ENCODE measurements at places on chromosomes 2 and 18. TPM values are rescaled to one million over a fixed set of nuclear protein-coding genes. Genes with fewer than 3 reads are reported as not detected.

Gene REV1
- total RNA-seq, result 89.1 TPM

DNA sequence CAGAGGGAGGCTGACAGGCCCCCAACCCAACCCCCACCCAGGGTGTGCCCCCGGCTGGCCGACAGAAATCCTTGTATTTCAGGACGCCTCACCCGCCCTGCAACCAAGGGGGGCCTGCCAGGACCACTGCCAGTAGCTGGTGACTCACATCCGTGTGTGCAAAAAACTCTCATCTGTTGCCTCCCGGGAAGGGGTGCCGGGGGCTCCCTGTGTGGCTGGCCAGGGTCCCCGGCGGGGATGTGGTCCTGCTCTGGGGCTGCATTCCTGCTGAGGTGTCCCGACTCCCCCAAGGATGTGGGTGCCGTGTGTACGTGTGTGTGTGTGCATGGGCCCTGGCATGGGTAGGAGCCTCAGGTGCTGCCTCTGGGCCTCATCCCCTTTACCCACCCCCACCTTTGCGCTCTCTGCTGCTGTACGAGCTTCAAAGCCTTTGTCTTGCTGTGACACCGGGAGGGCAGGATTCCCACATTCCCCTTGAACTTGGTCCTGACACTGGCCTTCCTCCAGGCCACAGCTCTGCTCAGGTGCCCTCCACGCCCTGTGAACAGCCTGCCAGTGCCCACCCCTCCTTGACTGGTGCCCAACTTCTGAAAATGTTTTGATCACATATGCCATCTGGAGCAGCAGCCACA is 226.3 kb upstream of the HDAC4 start:
- no peak overlapping the region for H3K4me3 ChIP-seq
- H3K27ac ChIP-seq, result no peak overlapping the region
- H3K27me3 ChIP-seq, result no peaks in the 10 kb centered on the region
- H3K4me1 ChIP-seq, result no peaks in the 10 kb centered on the region
- no peak for DNase-seq

- H3K4me3 ChIP-seq, result no peak overlapping the region
- H3K4me1 ChIP-seq, result no peaks in the 10 kb centered on the region
These were observed 31.8 kb downstream of the MBD5 start for GRCh38 chr2:148052687-148053086.

DNA sequence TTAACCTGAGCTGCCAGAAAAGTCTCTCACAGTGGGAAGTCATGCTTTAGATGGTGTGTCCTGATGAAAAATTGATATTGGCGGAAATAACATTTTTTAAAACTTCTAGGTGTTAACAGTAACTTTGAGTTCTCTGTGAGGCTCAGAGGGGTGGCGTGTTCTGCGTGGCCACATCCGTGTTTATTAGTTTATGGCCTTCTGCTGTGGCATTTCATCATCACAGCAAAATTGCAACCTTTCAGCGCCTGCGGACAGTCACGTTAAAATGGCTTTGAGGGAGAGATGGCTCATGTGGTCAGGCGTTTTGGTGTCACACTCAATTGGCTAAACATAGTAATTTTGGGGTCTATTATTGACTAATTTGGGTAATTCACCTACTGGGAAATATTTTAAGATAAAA is 42.4 kb downstream of the KLHL29 start:
- no peak overlapping the region for H3K4me3 ChIP-seq
- no peaks in the 10 kb centered on the region for H3K36me3 ChIP-seq
- H3K27me3 ChIP-seq, result no peaks in the 10 kb centered on the region
- no peak overlapping the region for H3K27ac ChIP-seq

- no peaks in the 10 kb centered on the region for H3K27me3 ChIP-seq
- peak overlapping the region; percentile 44 for H3K27ac ChIP-seq
- H3K36me3 ChIP-seq, result no peaks in the 10 kb centered on the region
- no peaks in the 10 kb centered on the region for H3K4me1 ChIP-seq
- no peak overlapping the region for H3K4me3 ChIP-seq
These were observed 285.0 kb downstream of the GULP1 start for GRCh38 chr2:188576651-188577050.

- H3K4me3 ChIP-seq, result no peak overlapping the region
- H3K27ac ChIP-seq, result no peak overlapping the region
- H3K27me3 ChIP-seq, result no peaks in the 10 kb centered on the region
- no peaks in the 10 kb centered on the region for H3K4me1 ChIP-seq
- no peak for DNase-seq
- no peaks in the 10 kb centered on the region for H3K36me3 ChIP-seq
These were observed 36.0 kb upstream of the VRK2 start for GRCh38 chr2:58010599-58010998.

Gene MAL
- total RNA-seq, result 2.3 TPM

- no peaks in the 10 kb centered on the region for H3K27me3 ChIP-seq
- no peaks in the 10 kb centered on the region for H3K4me1 ChIP-seq
- no peak overlapping the region for H3K27ac ChIP-seq
- H3K36me3 ChIP-seq, result no peaks in the 10 kb centered on the region
- H3K4me3 ChIP-seq, result no peak overlapping the region
These were observed 11.1 kb downstream of the SPOPL start for GRCh38 chr2:138512672-138513071.

GRCh38 chr2:139645617-139646016 is 865.4 kb upstream of the NXPH2 start:
- H3K4me1 ChIP-seq, result no peaks in the 10 kb centered on the region
- no peaks in the 10 kb centered on the region for H3K36me3 ChIP-seq
- H3K27ac ChIP-seq, result no peak overlapping the region
- H3K4me3 ChIP-seq, result no peak overlapping the region

Gene SKOR2
- not detected for total RNA-seq

GRCh38 chr2:231904161-231904611 is 22.0 kb downstream of the NPPC start:
- H3K4me3 ChIP-seq, result no peak overlapping the region
- no peaks in the 10 kb centered on the region for H3K36me3 ChIP-seq
- H3K27me3 ChIP-seq, result no peaks in the 10 kb centered on the region
- H3K4me1 ChIP-seq, result no peaks in the 10 kb centered on the region
- no peak overlapping the region for H3K27ac ChIP-seq
- DNase-seq, result no peak

DNA sequence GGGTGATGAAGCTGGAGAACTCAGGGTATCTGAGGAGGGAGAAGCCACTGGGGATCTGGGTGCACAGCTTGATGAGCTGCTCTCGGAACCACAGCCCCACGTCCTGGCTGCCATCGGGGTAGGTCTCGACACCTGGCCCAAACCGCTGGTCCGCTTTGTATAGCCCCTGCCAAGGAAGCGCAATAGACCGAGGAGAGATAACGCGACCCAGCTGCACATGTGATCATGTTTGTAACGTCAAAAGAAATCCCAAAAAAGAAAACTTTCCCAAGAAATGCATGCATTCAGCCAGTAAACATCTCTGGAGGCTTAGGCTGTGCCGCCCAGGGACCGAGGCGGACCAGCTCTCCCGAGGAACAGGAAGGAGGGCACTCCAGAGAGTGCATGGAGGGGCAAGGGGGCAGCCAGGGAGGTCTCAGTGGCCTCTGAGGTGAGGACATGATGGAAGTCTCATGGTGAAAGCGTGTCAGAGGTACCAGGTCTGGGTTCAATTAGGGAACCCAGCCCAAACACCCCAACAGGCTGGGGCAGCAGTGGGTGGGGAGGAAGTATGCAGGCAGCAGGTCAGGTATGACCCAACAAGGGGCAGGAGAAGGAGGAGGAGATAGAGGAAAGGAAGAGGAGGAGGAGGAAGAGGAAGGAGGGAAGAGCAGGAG is 28.3 kb downstream of the ANKMY1 start:
- no peak overlapping the region for H3K27ac ChIP-seq
- peak; percentile 27 for DNase-seq
- no peak overlapping the region for H3K4me3 ChIP-seq
- H3K4me1 ChIP-seq, result no peaks in the 10 kb centered on the region
- H3K36me3 ChIP-seq, result peaks cover 8% of the 10 kb centered on the region

Gene NT5C1B
- total RNA-seq, result not detected

GRCh38 chr2:143955401-143956065 is 564.4 kb downstream of the ZEB2 start:
- no peaks in the 10 kb centered on the region for H3K36me3 ChIP-seq
- DNase-seq, result no peak
- no peaks in the 10 kb centered on the region for H3K4me1 ChIP-seq
- H3K27ac ChIP-seq, result no peak overlapping the region

DNA sequence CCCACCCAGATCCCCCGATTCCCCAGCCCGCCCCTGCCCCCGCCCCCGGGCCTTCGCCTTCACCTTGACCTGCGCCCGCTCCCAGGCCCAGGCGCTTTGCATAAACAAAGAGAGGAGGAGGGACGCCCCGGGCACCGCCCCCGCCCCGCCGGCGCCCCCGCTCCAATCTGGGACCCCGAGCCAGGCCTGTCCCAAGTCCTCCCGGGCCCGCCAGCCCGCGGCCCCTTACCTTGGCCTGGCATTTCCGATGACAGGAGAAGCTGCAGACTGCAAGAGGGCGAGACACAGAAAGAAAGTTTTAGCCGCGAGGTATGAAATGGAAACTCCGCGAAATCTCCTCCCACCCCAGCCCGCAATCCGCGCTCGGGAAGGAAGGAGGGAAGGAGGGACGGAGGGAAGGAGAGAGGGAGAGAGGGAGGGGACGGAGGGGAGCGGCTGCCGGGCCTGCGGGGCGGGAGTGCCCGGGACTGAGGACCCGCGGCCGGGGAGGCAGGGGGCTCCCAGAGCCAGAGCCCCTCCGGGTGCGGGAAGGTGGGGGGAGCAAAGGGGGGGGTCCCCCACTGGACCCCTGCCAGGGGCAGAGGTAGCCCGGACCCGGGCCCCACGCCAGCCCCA is 24.2 kb downstream of the TNS1 start:
- H3K4me3 ChIP-seq, result peak overlapping the region; percentile 59
- H3K36me3 ChIP-seq, result no peaks in the 10 kb centered on the region
- DNase-seq, result no peak
- peak overlapping the region; percentile 92 for H3K27ac ChIP-seq
- H3K27me3 ChIP-seq, result no peaks in the 10 kb centered on the region

Gene CFAP53
- 3.4 TPM for total RNA-seq

DNA sequence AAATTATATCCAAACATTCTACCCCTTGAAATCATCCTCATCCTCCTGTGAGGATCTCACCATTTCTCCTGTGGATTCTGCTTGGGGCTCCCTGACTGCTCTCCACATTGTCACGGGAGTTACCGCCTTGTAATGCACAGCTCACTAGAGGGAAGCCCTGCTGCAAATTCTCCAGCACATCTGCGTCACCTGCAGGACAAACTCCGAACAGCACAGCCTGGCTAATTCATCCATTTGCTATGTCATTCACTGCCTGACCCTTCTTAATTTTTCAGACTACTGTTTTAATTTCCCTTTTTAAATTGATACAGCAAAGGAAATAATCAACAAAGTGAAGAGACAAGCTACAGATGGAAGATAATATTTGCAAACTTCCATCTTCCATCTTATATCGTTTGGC is 627.4 kb downstream of the FBXO15 start:
- no peaks in the 10 kb centered on the region for H3K4me1 ChIP-seq
- H3K27ac ChIP-seq, result no peak overlapping the region
- no peaks in the 10 kb centered on the region for H3K36me3 ChIP-seq
- H3K27me3 ChIP-seq, result no peaks in the 10 kb centered on the region

Gene BOLL
- not detected for total RNA-seq

Gene SLC1A4
- total RNA-seq, result 9.1 TPM

GRCh38 chr2:168907940-168908662 is 7.0 kb downstream of the G6PC2 start:
- H3K27ac ChIP-seq, result no peak overlapping the region
- no peak for DNase-seq
- H3K27me3 ChIP-seq, result no peaks in the 10 kb centered on the region
- no peaks in the 10 kb centered on the region for H3K4me1 ChIP-seq
- H3K36me3 ChIP-seq, result no peaks in the 10 kb centered on the region

GRCh38 chr2:232501794-232502390 is 14.3 kb upstream of the ECEL1 start:
- H3K36me3 ChIP-seq, result no peaks in the 10 kb centered on the region
- DNase-seq, result no peak

Gene GALNT3
- 58.5 TPM for total RNA-seq

DNA sequence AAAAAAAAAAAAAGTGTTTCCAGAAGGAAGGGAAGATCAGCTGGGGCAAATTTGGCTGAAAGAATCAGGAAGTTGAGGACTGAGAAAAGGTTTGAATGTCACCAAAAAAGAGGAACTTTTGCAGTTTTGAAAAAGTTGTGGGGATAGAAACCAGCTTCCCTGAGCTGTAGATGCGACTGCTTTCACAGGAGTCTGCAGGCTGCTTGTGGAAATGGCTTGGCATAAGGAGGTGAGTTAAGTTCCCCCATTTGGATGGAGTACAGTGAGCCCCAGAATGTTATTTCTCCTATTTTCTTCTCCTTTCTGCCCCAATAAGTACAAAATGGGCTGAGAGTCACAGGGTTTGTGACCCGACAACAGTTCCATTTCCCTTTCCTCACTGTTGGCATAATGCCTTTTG is 16.5 kb upstream of the ME2 start:
- no peak overlapping the region for H3K4me3 ChIP-seq
- H3K36me3 ChIP-seq, result no peaks in the 10 kb centered on the region
- H3K27me3 ChIP-seq, result no peaks in the 10 kb centered on the region
- no peak overlapping the region for H3K27ac ChIP-seq

- no peaks in the 10 kb centered on the region for H3K4me1 ChIP-seq
- H3K27ac ChIP-seq, result no peak overlapping the region
- no peak for DNase-seq
- H3K27me3 ChIP-seq, result no peaks in the 10 kb centered on the region
These were observed 110.4 kb downstream of the NCKAP5 start for GRCh38 chr2:133457861-133458260.

DNA sequence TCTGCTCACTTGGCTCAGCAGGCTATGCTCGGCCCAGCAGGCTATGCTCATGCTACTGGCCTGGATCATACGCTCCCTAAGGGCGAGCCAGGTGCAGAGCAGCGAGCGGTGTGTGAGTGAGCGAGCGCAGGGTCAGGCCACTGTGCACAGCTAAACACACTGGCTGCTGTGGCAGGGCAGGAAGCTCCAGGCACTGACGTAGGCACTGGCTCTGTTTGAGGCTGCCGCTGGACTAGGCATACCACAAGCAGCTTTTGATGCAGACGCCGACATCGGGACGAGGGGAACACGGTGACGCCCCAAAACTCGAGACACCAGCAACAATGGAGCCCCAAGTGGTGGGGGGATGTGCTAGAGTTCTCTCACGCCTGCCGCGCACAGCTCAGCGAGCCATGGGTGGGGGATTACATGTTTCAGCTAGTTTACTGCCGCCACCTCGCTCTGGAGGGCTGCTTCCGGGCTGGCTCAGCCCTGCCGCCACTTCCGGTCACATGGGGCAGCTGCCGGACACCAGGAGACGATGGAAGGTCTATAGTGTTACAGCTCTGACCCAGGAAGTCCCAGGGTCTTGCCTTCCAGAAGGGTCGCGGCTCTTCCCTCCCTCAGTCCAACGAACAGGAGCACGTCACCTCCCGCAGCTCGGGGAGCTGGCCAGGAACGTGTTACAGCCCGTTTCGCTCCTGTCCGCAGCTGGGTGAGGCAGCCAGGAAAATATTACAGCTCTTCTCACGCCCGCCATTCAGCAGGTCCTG is 1176.9 kb upstream of the LRRTM1 start:
- no peak overlapping the region for H3K27ac ChIP-seq
- DNase-seq, result no peak
- H3K27me3 ChIP-seq, result no peaks in the 10 kb centered on the region
- no peaks in the 10 kb centered on the region for H3K4me1 ChIP-seq

All from breast epithelium (tissue), 4 donors.